WTC11 (cell line): ENCODE measurements at places on chromosomes 3 and 15. TPM values are rescaled to one million over a fixed set of nuclear protein-coding genes. Genes with fewer than 3 reads are reported as not detected.

- no peak overlapping the region for H3K4me3 ChIP-seq
- no peak for DNase-seq
- no peaks in the 10 kb centered on the region for H3K36me3 ChIP-seq
- peak overlapping the region; percentile 71 for H3K27ac ChIP-seq
- H3K4me1 ChIP-seq = peaks cover 34% of the 10 kb centered on the region
These were observed 784 bp upstream of the SAMMSON start for GRCh38 chr3:69998759-69999139.

DNA sequence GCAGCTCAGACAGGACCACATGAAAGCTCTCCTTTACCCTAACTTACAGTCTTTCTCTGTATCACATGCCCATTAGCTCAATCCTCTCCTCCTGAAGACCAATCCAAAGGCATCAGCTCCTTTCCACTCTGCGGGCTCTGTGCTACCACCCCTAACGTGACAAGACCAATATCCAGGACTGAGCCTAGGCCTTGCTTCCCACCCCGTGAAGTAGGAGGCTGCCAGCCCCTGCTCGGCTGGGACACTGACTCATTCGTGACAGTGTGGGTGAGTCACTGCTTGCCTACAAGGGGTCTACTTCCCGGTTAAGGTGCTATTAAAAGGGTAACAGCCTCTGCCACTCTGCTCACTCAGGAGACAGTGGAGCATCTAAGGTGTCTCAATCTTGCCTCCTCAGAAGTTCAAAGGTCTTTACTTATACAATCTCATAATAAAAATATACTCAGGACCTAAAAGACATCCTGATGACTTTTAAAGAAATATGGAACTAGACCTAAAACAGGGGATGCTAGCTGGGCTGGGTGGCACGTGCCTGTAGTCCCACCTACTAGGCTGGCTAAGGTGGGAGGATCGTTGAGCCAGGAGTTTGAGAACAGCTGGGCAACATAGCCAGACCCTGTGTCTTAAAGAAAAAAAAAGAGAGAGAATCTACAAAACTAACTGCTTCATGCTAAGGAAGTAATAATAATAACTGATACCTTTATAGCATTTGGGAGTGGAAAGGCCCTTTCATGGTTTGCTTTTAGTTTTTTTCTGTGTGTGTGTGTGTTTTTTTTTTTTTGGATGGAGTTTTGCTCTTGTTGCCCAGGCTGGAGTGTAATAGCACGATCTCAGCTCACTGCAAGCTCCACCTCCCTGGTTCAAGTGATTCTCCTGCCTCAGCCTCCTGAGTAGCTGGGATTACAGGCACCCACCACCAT, 55.0 kb downstream of the TMEM44 start:
- H3K4me1 ChIP-seq = 0 out of 2 replicates have a peak, but pooled peaks cover 2% of the 10 kb centered on the region
- H3K27ac ChIP-seq = no peak overlapping the region
- H3K4me3 ChIP-seq = no peak overlapping the region
- DNase-seq = no peak
- H3K36me3 ChIP-seq = no peaks in the 10 kb centered on the region

- DNase-seq = no peak
- H3K27ac ChIP-seq = no peak overlapping the region
These were observed 29.7 kb upstream of the MDFIC2 start for GRCh38 chr3:70342149-70342548.

- no peak overlapping the region for H3K27ac ChIP-seq
- no peaks in the 10 kb centered on the region for H3K4me1 ChIP-seq
- H3K36me3 ChIP-seq = no peaks in the 10 kb centered on the region
- no peak overlapping the region for H3K4me3 ChIP-seq
- no peaks in the 10 kb centered on the region; the same call in 1 of the 2 replicates for H3K27me3 ChIP-seq
- DNase-seq = no peak
These were observed 128.3 kb downstream of the OCA2 start for GRCh38 chr15:27970661-27971392.

DNA sequence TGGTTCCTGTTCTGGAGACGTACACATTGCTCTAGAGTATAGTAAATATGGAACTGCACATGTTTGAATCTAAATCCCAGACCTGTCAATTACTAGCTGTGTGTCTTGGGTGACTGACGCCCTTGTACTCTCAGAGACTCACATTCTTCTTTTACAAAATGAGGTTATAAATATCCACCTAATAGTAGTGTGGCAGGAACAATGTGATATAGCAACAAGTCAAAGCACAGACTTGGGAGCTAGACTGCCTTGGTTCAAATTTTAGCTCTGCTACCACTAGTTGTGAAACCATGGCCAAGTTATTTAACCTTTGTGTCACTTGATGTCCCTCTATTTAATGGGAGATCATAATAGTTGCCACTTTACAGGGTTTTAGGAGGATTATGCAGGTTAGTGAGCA, 245.6 kb downstream of the CPNE4 start:
- no peak overlapping the region for H3K4me3 ChIP-seq
- H3K27ac ChIP-seq = no peak overlapping the region
- no peak for DNase-seq
- no peaks in the 10 kb centered on the region for H3K27me3 ChIP-seq

- H3K27me3 ChIP-seq = peaks cover 29% of the 10 kb centered on the region
- DNase-seq = no peak
- no peaks in the 10 kb centered on the region for H3K36me3 ChIP-seq
- H3K4me1 ChIP-seq = peaks cover 44% of the 10 kb centered on the region
- H3K27ac ChIP-seq = no peak overlapping the region
These were observed 5.8 kb upstream of the HCN4 start for GRCh38 chr15:73374604-73375003.

GRCh38 chr15:59976480-59977271, 27.4 kb upstream of the FOXB1 start:
- H3K4me3 ChIP-seq = no peak overlapping the region
- H3K4me1 ChIP-seq = no peaks in the 10 kb centered on the region
- DNase-seq = no peak
- no peak overlapping the region for H3K27ac ChIP-seq
- H3K27me3 ChIP-seq = no peaks in the 10 kb centered on the region
- H3K36me3 ChIP-seq = no peaks in the 10 kb centered on the region

DNA sequence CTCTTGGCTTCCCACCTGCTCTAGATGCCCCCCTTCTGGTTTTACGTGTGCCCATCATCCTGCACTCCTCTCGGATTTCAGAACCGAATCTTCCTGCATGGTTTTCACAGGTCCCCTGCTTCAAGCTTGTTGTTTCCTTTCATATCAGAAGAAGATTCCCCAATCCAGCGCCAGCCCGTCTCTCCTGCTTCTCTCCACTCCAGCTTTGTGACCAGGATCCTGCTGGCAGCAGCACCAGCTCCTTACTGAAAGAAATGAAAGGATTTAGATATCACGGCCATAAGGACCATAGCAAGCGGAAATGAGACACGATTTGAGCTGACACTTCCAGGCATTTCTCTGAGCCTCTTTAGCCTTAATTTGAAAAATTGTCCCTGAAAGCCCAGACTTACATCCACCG, 180.3 kb upstream of the UBE3A start:
- peaks cover under 1% of the 10 kb centered on the region for H3K27me3 ChIP-seq
- no peaks in the 10 kb centered on the region for H3K36me3 ChIP-seq
- no peak overlapping the region for H3K4me3 ChIP-seq
- DNase-seq = no peak
- no peaks in the 10 kb centered on the region for H3K4me1 ChIP-seq

DNA sequence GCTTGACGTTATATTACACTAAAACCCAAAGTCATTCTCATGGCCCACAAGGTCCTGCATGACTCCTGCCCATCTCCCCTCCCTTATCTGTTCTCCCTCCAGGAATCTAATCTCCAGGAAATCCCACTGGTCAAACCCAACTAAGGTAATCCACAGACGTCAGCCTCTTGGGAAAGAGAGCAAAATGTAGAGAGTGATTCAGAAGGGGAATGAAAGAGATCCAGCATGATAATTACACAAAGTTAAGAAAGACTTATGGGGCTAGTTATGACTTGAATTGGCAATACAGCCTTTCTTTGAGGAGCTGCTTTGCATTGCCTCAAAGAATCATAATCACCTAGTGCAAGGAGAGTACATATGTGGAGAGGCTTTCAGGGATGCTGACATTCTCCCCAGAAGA, 137.8 kb upstream of the MYRIP start:
- no peak overlapping the region for H3K4me3 ChIP-seq
- no peak for DNase-seq
- no peak overlapping the region for H3K27ac ChIP-seq
- H3K4me1 ChIP-seq = no peaks in the 10 kb centered on the region
- H3K27me3 ChIP-seq = peaks cover 3% of the 10 kb centered on the region; the same call in 1 of the 2 replicates
- H3K36me3 ChIP-seq = 0 out of 2 replicates have a peak, but pooled peaks cover 4% of the 10 kb centered on the region

DNA sequence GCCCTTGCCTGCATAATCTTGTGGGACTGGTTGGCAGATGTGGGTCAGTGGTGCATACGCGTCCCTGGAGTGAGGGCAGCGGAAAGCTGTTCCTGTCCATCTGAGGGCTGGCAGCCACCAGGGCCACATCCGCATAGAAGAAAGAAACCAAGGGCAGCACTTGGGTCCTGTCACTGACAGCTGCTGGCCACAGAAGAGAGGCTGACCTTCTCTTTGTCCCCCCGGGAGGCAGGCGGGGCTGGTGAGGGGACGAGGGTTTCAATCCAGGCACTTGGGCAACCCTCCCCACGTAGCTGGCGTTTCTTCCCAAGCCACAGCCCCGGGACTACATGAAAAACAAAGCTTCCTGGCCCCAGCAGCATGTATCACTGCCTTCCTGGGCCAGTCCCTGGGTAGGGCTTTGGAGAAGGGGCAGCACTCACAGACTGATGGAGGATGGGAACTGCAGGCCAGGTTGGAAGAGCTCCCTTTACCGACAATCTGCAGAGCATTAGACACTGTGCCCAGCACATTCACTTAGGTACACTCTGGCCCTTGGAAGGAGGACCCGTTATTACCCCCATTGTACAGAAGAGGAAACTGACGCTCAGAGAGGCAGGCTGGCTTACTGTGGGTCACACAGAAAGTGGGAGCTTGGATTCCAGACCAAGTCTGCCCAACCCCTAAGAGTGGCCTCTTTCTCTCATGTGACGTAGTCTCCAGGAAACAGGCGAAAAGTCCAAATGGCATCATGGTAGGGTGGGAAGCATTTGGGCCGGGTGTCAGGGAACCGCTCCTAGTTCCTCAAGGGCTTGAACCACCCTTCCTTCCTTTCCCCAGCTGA, 78.8 kb upstream of the SLC6A6 start:
- peaks cover 3% of the 10 kb centered on the region; the same call in 1 of the 2 replicates for H3K27me3 ChIP-seq
- peaks cover 20% of the 10 kb centered on the region for H3K4me1 ChIP-seq
- H3K4me3 ChIP-seq = no peak overlapping the region
- no peak overlapping the region for H3K27ac ChIP-seq
- DNase-seq = no peak

DNA sequence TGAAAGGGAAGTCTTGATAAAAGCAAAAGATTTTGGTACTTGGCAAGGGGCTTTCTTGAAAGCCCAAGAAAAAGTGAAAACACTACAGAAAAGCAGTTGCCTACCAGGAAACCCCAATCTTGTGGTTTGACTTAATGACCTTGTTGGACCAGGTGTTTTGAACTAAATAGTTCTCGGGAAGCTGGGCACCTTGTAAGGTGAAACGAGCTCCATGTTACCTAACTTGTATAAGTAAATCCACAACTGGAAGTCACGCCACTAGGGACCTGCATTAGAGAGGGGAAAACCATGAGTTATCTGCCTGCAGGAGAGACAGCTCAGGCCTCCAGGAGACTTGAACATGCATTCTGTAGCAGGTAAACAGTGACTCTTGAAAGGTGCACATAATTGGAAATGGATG, 88.2 kb downstream of the GMPS start:
- no peak overlapping the region for H3K4me3 ChIP-seq
- DNase-seq = no peak
- H3K36me3 ChIP-seq = peaks cover 12% of the 10 kb centered on the region
- no peaks in the 10 kb centered on the region; the same call in 1 of the 2 replicates for H3K27me3 ChIP-seq
- no peaks in the 10 kb centered on the region for H3K4me1 ChIP-seq
- no peak overlapping the region for H3K27ac ChIP-seq

GRCh38 chr3:37402351-37402750, 228.0 kb upstream of the LRRFIP2 start:
- DNase-seq = no peak
- no peak overlapping the region for H3K4me3 ChIP-seq
- no peaks in the 10 kb centered on the region for H3K36me3 ChIP-seq
- no peaks in the 10 kb centered on the region for H3K27me3 ChIP-seq
- H3K27ac ChIP-seq = no peak overlapping the region

GRCh38 chr3:177446165-177446601, 248.9 kb upstream of the TBL1XR1 start:
- H3K36me3 ChIP-seq = no peaks in the 10 kb centered on the region
- peaks cover 6% of the 10 kb centered on the region; the same call in 1 of the 2 replicates for H3K4me1 ChIP-seq
- no peak overlapping the region for H3K4me3 ChIP-seq
- no peak for DNase-seq
- no peaks in the 10 kb centered on the region for H3K27me3 ChIP-seq

- H3K27ac ChIP-seq = no peak overlapping the region
- peaks cover 13% of the 10 kb centered on the region for H3K4me1 ChIP-seq
- no peak overlapping the region for H3K4me3 ChIP-seq
- H3K36me3 ChIP-seq = peaks cover 9% of the 10 kb centered on the region; the same call in 1 of the 2 replicates
- no peak for DNase-seq
- H3K27me3 ChIP-seq = no peaks in the 10 kb centered on the region
These were observed 445.5 kb upstream of the TBL1XR1 start for GRCh38 chr3:177642804-177643125.

GRCh38 chr3:8385848-8386620, 115.6 kb upstream of the LMCD1 start:
- DNase-seq = no peak
- H3K27ac ChIP-seq = no peak overlapping the region
- H3K4me3 ChIP-seq = no peak overlapping the region
- no peaks in the 10 kb centered on the region for H3K36me3 ChIP-seq
- H3K4me1 ChIP-seq = peaks cover 3% of the 10 kb centered on the region; the same call in 1 of the 2 replicates
- no peaks in the 10 kb centered on the region for H3K27me3 ChIP-seq

- peaks cover 9% of the 10 kb centered on the region for H3K4me1 ChIP-seq
- no peak for DNase-seq
- H3K27me3 ChIP-seq = peaks cover 25% of the 10 kb centered on the region
- H3K4me3 ChIP-seq = no peak overlapping the region
These were observed 4.4 kb upstream of the ENTPD3 start for GRCh38 chr3:40382617-40382979.

GRCh38 chr3:27279123-27279522, 90.1 kb downstream of the NEK10 start:
- no peak overlapping the region for H3K4me3 ChIP-seq
- peak; percentile 19 for DNase-seq
- H3K36me3 ChIP-seq = no peaks in the 10 kb centered on the region
- H3K27me3 ChIP-seq = no peaks in the 10 kb centered on the region

DNA sequence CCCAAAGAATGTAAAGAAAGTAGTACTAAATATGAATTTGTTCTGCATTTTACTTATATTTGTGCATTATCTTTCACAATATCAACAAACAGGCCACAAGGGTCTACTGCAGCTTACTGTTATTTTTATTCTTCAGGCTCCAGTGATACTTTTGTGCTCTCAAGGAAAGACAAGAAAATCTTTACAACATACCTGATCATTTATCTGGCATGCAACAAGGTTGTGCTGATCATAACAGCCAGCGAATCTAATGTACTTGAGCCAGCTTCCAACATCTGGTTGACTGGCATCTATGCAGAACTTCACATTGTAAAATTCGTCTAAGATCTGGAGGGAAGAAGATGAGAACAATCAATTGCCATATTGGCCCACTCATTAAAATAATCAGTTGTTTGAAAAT, 520.0 kb downstream of the MECOM start:
- DNase-seq = no peak
- H3K4me3 ChIP-seq = no peak overlapping the region
- H3K36me3 ChIP-seq = no peaks in the 10 kb centered on the region
- H3K27me3 ChIP-seq = peaks cover 51% of the 10 kb centered on the region

- no peak for DNase-seq
- H3K4me1 ChIP-seq = peaks cover 6% of the 10 kb centered on the region
- no peaks in the 10 kb centered on the region for H3K27me3 ChIP-seq
- no peak overlapping the region for H3K4me3 ChIP-seq
- peaks cover 4% of the 10 kb centered on the region; the same call in 1 of the 2 replicates for H3K36me3 ChIP-seq
- H3K27ac ChIP-seq = no peak overlapping the region
These were observed 257.9 kb downstream of the PDCD6IP start for GRCh38 chr3:34056181-34056910.

The CHRNA7 gene
- total RNA-seq = 5.6 to 7.8 TPM (median 7.3 TPM) in 3 replicates

The MGLL gene
- 0.73 to 0.96 TPM (median 0.94 TPM) in 3 replicates for total RNA-seq

The PCYT1A gene
- total RNA-seq = 22.4 to 28.5 TPM (median 23.5 TPM) in 3 replicates

The PLSCR2 gene
- 0.18 to 0.39 TPM (median 0.23 TPM) in 3 replicates for total RNA-seq

The PRSS50 gene
- 0.70 to 1.4 TPM (median 1.2 TPM) in 3 replicates for total RNA-seq

The THRB gene
- total RNA-seq = 4.5 to 5.8 TPM (median 4.8 TPM) in 3 replicates
